ENCODE measurements at places on chromosomes 3 and 15. TPM values are rescaled to one million over a fixed set of nuclear protein-coding genes. Genes with fewer than 3 reads are reported as not detected.

HYAL1 gene
- polyA plus RNA-seq, result 6.7 TPM

CSTA gene
- polyA plus RNA-seq, result 0.53 TPM

KCNMB2 gene
- polyA plus RNA-seq, result 29.0 TPM

ANKUB1 gene
- not detected for polyA plus RNA-seq

FRMD5 gene
- 1.4 TPM for polyA plus RNA-seq

ST8SIA2 gene
- 4.9 TPM for polyA plus RNA-seq

STRIT1 gene
- polyA plus RNA-seq, result 2.3 TPM

MUC4 gene
- polyA plus RNA-seq, result 0.62 TPM

GRCh38 chr3:178513546-178514380 is 22.5 kb upstream of the KCNMB2 start:
- no peak for DNase-seq

DNA sequence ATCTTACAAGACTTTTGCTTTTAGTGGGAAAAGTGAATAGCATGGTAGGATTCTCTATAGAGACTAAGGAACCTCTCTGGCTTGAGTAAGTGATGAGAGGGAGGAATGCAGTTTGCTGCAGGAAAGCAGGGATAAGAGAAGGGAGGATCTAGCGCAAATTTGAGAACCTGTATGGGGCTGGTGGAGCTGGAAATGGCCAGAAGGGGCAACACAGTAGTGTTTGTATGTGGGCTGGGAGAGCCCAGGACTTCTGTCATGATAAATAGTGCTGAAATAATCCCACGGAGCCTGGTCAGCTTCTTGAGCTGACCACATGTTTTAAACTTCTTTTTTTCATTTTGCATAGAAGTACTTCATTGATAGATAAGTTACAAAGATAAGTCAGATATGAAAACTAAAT is 11.2 kb upstream of the SHC4 start:
- DNase-seq, result no peak

- no peak for DNase-seq
These were observed 976 bp upstream of the ALDH1L1 start for GRCh38 chr3:126181398-126181725.

DNA sequence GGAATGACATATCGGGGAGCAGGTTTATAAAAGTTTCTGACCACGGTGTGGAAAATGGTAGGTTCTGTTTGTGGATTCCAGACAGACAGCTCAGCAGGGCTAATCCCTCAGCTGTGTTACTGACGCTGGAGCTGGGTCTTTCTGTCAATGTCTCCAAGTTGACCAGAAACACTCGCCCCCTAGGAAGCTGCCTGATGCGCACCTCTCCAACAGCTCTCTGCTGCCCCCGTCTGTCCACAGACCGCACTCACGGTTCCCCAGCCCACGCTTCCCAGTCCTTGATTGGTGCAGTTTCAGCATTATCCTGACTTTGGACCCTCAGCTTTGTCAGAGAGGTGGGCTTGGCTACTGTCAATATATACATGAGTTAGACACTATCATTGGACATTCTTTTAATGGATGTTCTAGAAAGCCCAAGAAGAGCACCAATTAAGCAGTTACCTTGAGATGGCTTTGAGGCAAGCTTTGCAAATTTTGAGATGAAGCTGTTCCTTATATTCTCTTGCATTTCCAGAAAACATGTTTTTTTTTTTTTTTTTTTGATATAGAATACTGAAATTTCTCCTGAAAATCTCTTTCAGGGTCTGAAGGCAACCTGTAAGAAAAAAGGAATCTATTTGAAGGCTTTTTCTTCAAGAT is 98.9 kb upstream of the TBC1D5 start:
- DNase-seq, result peak; percentile 50

GRCh38 chr3:190188197-190188596 is 67.5 kb upstream of the P3H2 start:
- DNase-seq, result no peak

DNA sequence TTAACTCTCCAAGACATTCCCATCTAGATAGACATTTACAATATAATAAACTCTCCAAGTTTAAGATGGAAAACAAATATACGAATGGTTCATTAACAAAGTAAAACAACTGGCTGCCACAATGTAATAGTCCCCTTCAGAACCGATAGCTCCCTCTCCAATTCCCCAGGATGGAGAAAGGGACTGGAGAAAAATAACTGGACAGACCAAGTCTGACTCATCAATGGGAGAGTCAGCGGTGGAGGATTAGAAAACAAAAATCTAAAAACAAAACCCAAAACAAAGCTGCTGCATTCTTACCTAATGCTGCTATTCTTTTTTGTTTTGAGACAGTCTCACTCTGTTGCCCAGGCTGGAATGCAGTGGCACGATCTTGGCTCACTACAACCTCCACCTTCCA is 468.1 kb downstream of the SHQ1 start:
- no peak for DNase-seq

GRCh38 chr3:184336547-184337398 is 627 bp upstream of the FAM131A start:
- DNase-seq, result no peak

GRCh38 chr15:42891569-42891968 is 29.0 kb downstream of the TTBK2 start:
- no peak for DNase-seq

DNA sequence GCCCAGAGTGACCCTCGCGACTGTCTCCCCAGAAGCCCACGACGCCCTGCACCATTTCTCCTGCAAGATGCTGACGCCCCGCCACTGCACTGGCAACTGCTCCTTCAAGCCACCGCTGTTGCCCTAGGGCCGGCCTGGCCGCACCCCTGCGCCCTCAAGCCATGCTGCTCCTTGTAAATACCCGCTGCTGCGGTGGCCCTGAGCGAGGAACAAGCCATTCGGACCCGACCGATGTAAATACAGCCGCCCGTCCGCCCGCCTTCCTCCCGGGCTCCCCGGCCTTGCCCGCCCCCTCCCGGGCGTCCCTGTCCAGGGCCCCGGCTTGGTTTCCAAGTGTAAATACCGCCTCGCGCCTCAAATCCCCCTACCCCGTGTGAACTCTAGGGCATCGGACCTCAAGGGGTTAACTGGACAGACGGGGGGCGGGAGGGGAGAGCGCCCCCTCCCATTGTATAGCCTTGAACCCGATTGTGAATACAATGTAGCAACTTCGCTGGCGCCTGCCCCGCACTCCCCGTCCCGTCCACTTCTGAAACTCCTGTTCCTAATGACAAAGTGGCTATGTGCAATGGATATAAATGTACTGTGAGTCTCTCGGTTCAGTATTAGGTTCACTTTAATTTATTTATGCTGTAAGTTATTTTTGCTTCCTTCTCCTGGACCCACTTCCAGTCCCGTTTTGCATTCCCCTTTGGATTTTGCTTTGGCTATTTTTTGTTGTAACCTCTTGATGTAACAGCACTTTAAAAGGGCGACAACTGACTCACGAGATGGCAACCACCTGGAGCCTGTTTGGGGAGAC is 5.9 kb downstream of the RNU6-1 start:
- DNase-seq, result no peak

GRCh38 chr3:43870120-43870519 is 179.4 kb downstream of the ABHD5 start:
- DNase-seq, result no peak

DNA sequence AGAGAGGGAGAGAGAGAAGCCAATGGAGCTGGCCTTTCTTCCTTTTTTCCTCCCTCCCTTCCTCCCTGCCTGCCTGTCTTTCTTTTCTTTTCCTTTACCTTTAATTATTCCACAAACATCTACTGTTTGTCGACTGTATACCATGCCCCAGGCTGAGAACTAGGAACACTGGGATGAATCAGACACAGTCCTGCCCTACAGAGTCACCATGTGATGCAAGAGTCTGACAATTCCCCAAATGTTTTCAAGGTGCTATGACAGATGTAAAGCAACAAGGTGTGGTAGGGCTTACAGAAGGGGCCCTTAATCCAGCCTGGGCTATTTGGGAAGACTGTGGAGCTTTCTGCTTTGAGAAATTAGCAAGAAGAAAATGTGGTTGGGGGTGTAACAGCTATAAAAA is 4.0 kb upstream of the SPSB4 start:
- no peak for DNase-seq

DNA sequence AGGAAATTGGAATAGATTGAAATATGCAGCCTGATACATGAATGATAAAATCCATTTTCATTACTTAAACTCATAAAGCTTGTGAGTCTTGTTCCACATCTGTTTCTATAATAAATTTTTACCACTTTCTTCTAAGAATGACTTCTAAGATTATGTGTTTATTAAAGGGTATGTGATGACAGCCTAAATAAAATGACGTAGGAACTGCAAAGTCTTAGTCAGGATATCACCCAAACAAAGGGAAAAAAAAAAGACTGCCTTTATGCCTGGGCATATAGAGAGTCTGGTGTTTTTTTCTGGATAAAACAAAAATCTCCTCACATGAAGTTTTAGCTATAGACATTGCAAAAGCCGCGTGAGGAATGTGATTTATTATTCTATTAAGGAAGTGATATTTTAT is 844.0 kb downstream of the DIPK2A start:
- DNase-seq, result no peak

- DNase-seq, result no peak
These were observed 49.2 kb downstream of the OXSR1 start for GRCh38 chr3:38214560-38214959.

DNA sequence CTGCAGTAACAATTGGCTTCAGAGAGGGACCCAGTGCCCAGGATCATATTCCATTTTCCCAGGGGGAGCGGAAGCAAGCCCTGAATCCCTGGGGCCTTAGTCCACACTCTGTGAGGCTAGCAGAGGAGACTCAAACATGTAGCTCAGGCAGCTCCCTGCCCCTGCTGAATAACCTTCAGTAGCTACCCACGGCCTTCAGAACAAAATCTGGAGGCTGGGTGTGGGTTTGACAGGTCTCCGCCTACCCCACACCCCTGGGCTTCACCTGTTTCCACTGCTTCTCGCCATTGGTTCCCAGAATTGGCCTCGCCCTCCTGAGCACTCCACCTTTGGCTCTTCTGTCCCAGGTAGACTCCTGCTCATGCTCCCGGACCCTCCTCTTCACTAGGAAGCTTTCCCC is 93.6 kb upstream of the ATP2B2 start:
- no peak for DNase-seq

DNA sequence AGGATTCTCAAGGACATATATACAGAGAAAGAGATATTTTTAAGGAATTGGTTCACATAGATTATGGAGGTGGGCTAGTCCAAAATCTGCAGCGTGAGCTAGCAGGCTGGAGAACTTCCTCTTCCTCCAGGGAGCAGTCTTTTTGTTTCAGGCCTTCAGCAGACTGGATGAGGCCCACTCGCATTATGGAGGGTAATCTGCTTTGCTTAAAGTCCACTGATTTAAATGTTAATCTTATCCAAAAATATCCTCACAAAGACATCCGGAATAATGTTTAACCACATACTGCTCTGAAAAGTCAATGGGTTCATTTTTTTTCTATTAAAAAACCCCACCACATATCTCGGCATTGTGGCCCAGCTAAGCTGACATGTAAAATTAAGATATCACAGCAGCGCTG is 22.2 kb upstream of the NRROS start:
- DNase-seq, result no peak

DNA sequence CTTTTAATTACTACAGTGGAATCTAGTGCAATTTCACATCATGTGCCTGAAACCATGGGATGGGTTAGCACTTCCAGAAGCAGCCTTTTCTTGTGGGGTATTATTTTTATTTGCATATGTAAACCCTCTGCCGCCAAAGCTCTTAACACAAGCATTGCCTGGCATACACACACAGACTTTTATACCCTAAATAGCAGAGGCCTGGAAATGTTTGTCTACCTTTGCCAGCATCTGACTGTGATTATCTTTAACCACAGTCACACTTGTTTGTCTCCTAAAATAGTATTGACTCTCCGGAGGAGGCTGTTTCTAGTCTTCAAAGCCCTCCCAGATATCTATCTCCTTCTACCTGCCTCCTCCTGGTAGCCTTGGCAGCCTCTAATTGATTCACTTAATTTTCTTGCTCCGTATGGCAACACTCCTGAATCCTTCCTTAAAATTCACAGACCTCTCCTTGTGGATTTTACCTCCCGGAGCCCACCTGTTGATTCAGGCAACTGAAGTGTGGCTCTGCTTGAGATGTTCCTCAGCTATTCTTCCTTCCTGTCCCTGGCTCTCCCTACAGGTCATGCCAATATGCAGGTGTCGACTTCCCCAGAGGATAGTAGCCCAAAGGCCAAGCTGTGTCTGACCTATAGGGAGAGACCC is 127.1 kb upstream of the UMPS start:
- DNase-seq, result no peak

DNA sequence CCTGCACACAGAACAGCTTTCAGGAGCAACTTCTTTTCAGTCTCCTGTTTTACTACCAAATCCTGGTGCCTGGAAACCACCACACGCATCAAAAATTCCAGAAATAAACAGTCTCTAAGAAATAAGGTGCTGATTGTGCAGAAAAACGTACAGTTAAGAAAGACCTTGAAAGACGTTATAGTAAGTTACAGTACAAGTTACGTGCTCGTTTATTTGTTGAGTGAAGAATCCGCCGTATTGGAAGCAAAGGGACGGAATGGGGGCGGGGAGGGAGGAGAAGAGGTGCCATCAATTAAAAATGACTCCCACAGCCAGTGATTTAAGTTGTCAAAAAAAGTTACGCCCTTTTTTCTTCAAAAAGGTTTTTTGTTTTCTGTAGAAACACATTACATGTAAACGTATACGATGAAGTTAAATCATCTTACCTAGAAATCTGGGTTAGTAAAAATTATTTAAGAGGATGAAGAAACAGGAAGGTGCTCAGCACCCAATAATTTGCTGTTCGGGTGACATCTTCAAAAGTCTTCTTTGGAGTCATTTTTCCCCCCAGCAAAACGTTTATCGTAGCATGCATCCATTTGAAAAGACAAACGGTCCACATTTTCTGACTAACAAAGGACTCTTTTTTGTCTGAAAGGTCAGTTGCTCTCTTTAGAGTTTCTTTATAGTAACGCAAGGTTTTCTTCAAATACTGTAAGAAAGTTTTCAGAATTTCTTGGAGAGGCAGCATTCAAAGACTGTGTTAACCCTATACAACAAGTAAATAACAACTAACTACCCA is 782 bp upstream of the UACA start:
- DNase-seq, result no peak

All from left renal pelvis (tissue), 4 donors.